Activated naive CD4-positive, alpha-beta T cell treated with anti-CD3 and anti-CD28 coated beads, Interleukin-2, amount 50 U/mL, for 72 hours (primary cell): ENCODE measurements at places on chromosomes 16 and 17. TPM values are rescaled to one million over a fixed set of nuclear protein-coding genes. Genes with fewer than 3 reads are reported as not detected.

The KRT15 gene
- not detected for total RNA-seq

The WNT9B gene
- not detected for total RNA-seq

The LGALS9C gene
- not detected for total RNA-seq

The KARS1 gene
- 236 TPM for total RNA-seq

The LHX1 gene
- total RNA-seq: not detected

The CCL4L2 gene
- total RNA-seq: 21.2 TPM

The CMTM2 gene
- total RNA-seq: 1.1 TPM

The ATAD5 gene
- total RNA-seq: 32.5 TPM

The RPAIN gene
- 61.3 TPM for total RNA-seq

The CAPNS2 gene
- not detected for total RNA-seq

The NOL3 gene
- total RNA-seq: 9.2 TPM

The CPSF4L gene
- not detected for total RNA-seq

The DNASE1L2 gene
- total RNA-seq: 1.5 TPM
